Ascending aorta (tissue), 2 donors: ENCODE measurements at places on chromosomes 1 and 21. TPM values are rescaled to one million over a fixed set of nuclear protein-coding genes. Genes with fewer than 3 reads are reported as not detected.

DNA sequence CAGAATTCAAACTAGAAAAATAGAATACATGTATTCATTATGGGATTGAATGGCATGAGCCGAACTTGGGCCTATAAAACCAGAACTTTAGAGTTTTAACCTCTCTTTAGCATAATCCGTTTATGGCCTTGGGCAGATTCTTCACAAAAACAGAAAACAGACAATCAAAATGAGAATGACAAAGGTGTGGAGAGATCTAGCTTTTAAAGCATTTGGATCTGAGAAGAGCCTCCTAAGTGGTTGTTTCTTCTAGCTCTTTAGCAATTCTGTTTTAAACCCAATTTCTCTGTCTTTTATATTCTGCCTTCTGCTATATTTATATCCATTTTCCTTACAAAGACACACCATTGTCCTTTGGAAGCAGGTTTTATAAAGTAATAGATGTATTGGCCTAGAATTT is 160.2 kb downstream of the RPS6KC1 start:
- DNase-seq, result no peak
- H3K36me3 ChIP-seq, result peaks cover 15% of the 10 kb centered on the region
- H3K27me3 ChIP-seq, result no peaks in the 10 kb centered on the region
- no peak overlapping the region for H3K27ac ChIP-seq
- no peak overlapping the region for H3K4me3 ChIP-seq
- H3K4me1 ChIP-seq, result no peaks in the 10 kb centered on the region

- no peaks in the 10 kb centered on the region for H3K36me3 ChIP-seq
- no peak for DNase-seq
- no peaks in the 10 kb centered on the region for H3K4me1 ChIP-seq
Measured at GRCh38 chr1:184329962-184330868, 56.6 kb upstream of the C1orf21 start.

DNA sequence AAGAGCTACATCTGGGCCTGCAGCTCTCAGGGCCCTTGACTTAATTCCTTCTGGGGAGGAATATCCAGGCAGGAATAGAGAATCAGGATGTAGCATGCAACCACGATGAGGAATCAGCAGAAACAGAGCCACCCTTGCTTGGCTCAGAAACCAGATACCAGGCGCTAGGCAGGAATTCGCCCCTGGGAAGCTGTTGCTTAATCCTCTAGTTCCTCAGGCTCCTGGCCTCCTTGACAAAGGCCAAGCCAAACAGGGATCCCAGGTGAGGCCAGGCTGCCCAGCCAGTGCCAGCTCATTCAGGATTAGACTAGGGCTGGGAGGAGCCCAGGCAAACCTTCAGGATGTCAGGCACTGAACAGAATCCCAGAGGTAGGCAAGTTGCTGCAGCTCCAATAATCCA is 48.2 kb upstream of the IRF2BP2 start:
- no peak overlapping the region for H3K27ac ChIP-seq
- no peaks in the 10 kb centered on the region for H3K36me3 ChIP-seq
- no peaks in the 10 kb centered on the region for H3K27me3 ChIP-seq
- peaks cover 4% of the 10 kb centered on the region for H3K4me1 ChIP-seq

- no peaks in the 10 kb centered on the region for H3K36me3 ChIP-seq
- no peak for DNase-seq
- H3K4me1 ChIP-seq, result peaks cover 4% of the 10 kb centered on the region
Measured at GRCh38 chr1:91889717-91890459, 3.9 kb upstream of the TGFBR3 start.

- H3K36me3 ChIP-seq, result no peaks in the 10 kb centered on the region
- no peak for DNase-seq
- H3K27me3 ChIP-seq, result peaks cover 14% of the 10 kb centered on the region
- no peak overlapping the region for H3K27ac ChIP-seq
Measured at GRCh38 chr1:69568421-69569174, 876 bp downstream of the LRRC7 start.

DNA sequence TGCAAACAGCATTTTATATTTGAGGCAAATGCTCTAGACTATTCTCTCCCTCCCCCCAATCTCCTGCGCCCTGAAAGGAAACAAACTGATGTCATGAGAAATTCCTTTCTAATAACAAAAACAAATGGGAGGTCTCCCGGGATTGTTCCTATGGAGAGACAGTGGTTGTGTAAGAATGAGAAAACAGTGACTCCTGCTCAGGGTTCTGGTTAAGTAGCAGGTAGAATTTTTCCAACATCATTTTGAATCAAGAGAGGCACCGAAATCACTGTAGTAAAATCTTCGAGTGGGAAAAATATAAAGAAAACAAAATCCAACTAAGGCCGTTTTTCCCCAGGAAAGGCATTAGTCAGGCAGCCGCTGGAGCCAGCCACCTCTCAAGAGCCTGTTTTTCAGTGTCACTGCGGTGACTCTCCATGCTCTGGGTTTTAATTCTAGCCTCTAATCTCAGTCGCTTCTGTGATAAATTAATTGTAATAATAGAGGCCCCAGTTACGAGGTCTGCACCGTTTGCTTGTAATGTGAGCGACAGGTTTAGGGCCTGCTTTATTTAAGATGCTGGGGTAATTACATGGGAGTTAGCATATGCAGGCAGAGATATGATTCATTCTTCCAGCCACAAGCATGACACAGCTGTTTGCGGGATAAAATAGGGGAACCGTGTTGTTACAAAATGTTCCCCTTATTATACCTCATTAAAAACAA is 80.3 kb downstream of the RNF220 start:
- H3K36me3 ChIP-seq, result no peaks in the 10 kb centered on the region
- no peaks in the 10 kb centered on the region for H3K27me3 ChIP-seq
- no peaks in the 10 kb centered on the region for H3K4me1 ChIP-seq
- peak overlapping the region; percentile 87 for H3K27ac ChIP-seq
- no peak overlapping the region for H3K4me3 ChIP-seq

DNA sequence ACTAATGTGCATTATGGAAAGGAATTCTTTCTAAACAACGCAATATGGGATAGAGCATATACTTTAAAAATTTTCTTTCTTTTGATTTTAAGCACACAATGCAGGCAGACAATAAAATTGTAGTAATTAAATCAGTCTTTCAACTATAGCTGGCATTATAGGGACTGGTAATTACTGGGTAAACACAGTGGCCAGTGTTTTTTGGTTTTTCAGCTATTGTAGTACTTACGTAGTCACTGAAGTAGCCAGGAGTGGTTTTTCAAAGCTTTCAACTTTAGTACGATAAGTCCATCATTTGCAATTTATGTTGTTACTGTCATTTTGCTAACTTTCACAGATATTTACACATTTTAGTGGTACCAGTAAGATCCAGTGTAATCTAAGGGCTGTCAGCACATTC is 50.6 kb downstream of the RAB3GAP2 start:
- DNase-seq, result no peak
- H3K27me3 ChIP-seq, result no peaks in the 10 kb centered on the region
- peaks cover 12% of the 10 kb centered on the region for H3K4me1 ChIP-seq
- H3K4me3 ChIP-seq, result no peak overlapping the region
- no peaks in the 10 kb centered on the region for H3K36me3 ChIP-seq

GRCh38 chr1:39540504-39541031 is 36.0 kb downstream of the PABPC4 start:
- peak; percentile 49 for DNase-seq
- no peaks in the 10 kb centered on the region for H3K4me1 ChIP-seq
- H3K27me3 ChIP-seq, result no peaks in the 10 kb centered on the region
- H3K4me3 ChIP-seq, result no peak overlapping the region
- peak overlapping the region; percentile 11 for H3K27ac ChIP-seq

- H3K4me3 ChIP-seq, result no peak overlapping the region
- DNase-seq, result no peak
- H3K27ac ChIP-seq, result no peak overlapping the region
- H3K27me3 ChIP-seq, result no peaks in the 10 kb centered on the region
- no peaks in the 10 kb centered on the region for H3K36me3 ChIP-seq
- peaks cover 5% of the 10 kb centered on the region for H3K4me1 ChIP-seq
Measured at GRCh38 chr1:228866468-228866867, 131.2 kb downstream of the RHOU start.

GRCh38 chr1:182309631-182310351 is 81.8 kb downstream of the GLUL start:
- no peak overlapping the region for H3K4me3 ChIP-seq
- H3K4me1 ChIP-seq, result no peaks in the 10 kb centered on the region
- no peak for DNase-seq
- H3K27me3 ChIP-seq, result no peaks in the 10 kb centered on the region

DNA sequence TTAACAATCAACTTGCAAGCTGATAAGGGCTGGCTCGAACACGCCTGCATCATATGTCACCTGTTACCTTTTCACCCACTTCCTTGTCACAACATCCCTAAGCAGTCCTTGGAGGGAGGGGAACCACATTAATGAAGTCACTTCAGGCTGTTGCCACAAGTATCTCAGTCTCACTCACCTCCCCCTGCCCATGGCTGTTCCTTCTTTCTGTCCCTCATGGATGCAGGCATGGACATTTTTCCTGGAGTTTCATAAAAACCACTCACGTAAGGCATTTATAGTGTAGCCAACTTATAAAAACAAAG is 76.8 kb upstream of the ANGPTL1 start:
- H3K36me3 ChIP-seq, result no peaks in the 10 kb centered on the region
- H3K4me1 ChIP-seq, result no peaks in the 10 kb centered on the region
- no peak overlapping the region for H3K27ac ChIP-seq
- no peak overlapping the region for H3K4me3 ChIP-seq
- H3K27me3 ChIP-seq, result no peaks in the 10 kb centered on the region
- no peak for DNase-seq

GRCh38 chr1:41498391-41498790 is 13.9 kb upstream of the EDN2 start:
- no peak overlapping the region for H3K4me3 ChIP-seq
- DNase-seq, result no peak
- no peaks in the 10 kb centered on the region for H3K36me3 ChIP-seq
- no peaks in the 10 kb centered on the region for H3K27me3 ChIP-seq
- H3K27ac ChIP-seq, result peak overlapping the region; percentile 93
- H3K4me1 ChIP-seq, result peaks cover 58% of the 10 kb centered on the region

- H3K36me3 ChIP-seq, result peaks cover 14% of the 10 kb centered on the region
- no peaks in the 10 kb centered on the region for H3K27me3 ChIP-seq
- H3K4me3 ChIP-seq, result no peak overlapping the region
- no peak overlapping the region for H3K27ac ChIP-seq
- no peak for DNase-seq
Measured at GRCh38 chr1:172613294-172613693, 45.6 kb upstream of the FASLG start.

DNA sequence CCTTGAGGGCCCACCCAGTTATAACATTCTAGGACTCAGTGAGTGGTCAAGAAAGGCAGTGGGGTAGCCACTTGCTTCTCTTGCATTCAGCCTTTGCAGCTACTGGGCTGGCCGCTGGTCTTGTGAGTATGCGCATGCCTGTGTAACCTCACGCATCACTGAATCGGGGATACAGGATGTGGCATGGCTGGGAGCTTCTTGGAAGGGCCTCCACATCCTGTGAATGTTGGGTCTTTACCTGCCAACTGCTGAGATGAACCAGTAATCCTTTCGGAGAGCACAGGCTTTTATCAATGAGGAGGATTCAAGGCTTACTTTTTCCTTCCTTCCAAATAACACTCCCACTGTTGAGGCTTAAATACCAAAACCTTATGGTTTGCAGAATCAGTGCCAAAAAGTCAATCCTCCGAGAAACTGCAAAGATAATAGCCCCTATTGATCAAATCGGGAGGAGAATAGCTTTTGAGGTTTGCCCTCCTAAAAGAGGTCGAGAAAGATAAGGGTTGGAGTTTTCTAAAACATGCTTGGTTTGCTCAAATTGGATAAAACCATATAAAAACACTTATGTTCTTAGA is 198.9 kb upstream of the UBE2U start:
- H3K4me1 ChIP-seq, result peaks cover 4% of the 10 kb centered on the region
- H3K27me3 ChIP-seq, result no peaks in the 10 kb centered on the region
- H3K36me3 ChIP-seq, result no peaks in the 10 kb centered on the region
- H3K27ac ChIP-seq, result no peak overlapping the region
- DNase-seq, result no peak
- H3K4me3 ChIP-seq, result no peak overlapping the region

GRCh38 chr1:219526074-219526473 is 86.8 kb downstream of the ZC3H11B start:
- no peak overlapping the region for H3K4me3 ChIP-seq
- H3K36me3 ChIP-seq, result no peaks in the 10 kb centered on the region
- DNase-seq, result no peak
- no peaks in the 10 kb centered on the region for H3K4me1 ChIP-seq
- H3K27me3 ChIP-seq, result no peaks in the 10 kb centered on the region

DNA sequence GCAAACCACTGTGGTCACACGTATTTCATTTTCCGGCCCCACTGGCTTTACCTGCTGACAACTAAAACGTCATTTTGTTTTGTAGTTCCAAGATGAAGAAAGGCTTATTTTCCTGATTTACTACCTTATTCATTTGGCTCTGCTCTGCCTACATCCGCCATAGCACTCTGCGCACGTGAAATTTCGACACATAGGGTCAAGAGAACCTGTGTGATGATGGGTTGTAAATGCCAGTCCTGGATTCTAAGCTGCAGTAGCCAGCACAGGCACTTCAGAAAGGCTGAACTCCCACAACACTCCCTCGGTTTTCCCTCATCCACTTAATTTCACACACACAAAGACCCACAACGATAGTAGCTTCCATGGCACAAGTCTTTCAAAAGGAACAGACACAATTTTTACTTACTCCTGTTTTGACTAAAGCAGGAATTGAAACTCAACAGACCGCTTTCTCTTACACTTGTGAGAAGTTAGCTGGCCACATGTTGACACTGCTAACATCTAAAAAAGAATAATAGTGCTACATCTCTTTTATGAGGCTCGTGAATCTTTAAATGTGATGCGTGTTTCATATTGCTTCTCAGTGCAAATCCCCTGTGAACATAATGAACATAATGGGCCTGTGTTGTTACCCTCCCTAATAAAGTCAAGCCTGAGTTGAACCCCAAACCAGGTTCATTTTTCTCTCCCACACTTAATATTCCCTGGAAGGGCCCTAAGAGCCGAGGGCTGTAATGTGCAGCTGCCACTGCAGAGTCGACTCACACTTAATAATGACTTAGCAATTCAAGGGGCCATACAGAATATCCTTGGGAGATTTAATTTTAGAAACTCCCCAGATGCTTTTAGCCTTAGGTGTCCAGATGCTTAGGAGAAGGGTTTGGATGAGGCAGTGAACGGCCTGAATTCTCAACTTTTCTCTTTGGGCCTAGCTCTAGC is 1.5 kb upstream of the RUNX1 start:
- H3K27ac ChIP-seq, result peak overlapping the region; percentile 81
- no peaks in the 10 kb centered on the region for H3K36me3 ChIP-seq
- no peak overlapping the region for H3K4me3 ChIP-seq
- DNase-seq, result no peak
- H3K4me1 ChIP-seq, result peaks cover 49% of the 10 kb centered on the region

- H3K27me3 ChIP-seq, result no peaks in the 10 kb centered on the region
- peaks cover 9% of the 10 kb centered on the region for H3K36me3 ChIP-seq
Measured at GRCh38 chr1:54671985-54672608, 30.5 kb downstream of the MROH7 start.

- no peaks in the 10 kb centered on the region for H3K36me3 ChIP-seq
- no peak overlapping the region for H3K4me3 ChIP-seq
- H3K27me3 ChIP-seq, result no peaks in the 10 kb centered on the region
- H3K27ac ChIP-seq, result no peak overlapping the region
Measured at GRCh38 chr1:209062863-209063262, 520.7 kb upstream of the CAMK1G start.

The VSIG8 gene
- not detected for total RNA-seq

The DNAJC28 gene
- total RNA-seq, result 1.5 TPM

The TSPAN1 gene
- 8.9 TPM for total RNA-seq

The PAPPA2 gene
- total RNA-seq, result 2.9 TPM

The FAM72C gene
- total RNA-seq, result 1.2 TPM

The COL11A1 gene
- total RNA-seq, result not detected

The CD48 gene
- total RNA-seq, result not detected
